GOT3 (cell line): ENCODE measurements at places on chromosomes 12 and 14.

DNA sequence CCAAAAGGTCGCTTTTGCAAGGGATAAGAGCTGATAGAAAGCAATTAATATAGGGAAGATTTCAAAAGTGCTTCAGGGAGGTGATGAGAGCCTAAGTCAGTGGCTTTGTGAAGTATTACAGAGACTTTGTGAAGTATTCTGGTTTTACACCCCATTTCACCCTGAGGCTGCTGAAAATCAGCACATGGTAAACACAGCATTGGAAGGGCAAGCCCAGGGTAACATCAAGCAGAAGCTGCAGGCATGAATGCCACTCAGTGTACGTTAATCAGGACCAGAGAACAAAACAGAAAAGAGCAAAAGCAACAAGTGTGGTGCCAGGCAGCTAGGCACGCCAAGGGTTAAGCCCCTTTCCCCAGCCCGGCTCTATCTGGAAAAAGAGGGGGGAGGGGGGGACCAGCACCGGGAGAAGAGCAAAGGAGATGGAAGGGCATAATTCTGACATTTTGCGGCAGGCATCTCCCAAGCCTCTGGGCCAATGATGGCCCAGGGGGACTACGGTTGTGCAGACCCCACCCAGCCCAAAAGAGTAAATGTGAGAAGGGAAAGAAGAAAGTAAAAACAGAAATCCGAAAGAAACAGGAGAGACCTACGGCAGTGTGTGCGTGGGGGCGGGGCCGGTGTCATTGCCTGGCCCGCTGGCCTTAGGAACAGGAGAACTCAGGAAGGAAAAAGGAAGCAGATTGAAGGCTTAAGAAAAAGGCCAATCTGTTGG lies 58.9 kb downstream of the DHRS2 start:
- DNase-seq: no peak

- DNase-seq: no peak
Observed at GRCh38 chr14:80055667-80056496, 155.4 kb downstream of the DIO2 start.

GRCh38 chr12:96033549-96034389 lies 1.6 kb downstream of the LTA4H start:
- no peak for DNase-seq

GRCh38 chr14:97594306-97594705 lies 797.1 kb downstream of the VRK1 start:
- no peak for DNase-seq

DNA sequence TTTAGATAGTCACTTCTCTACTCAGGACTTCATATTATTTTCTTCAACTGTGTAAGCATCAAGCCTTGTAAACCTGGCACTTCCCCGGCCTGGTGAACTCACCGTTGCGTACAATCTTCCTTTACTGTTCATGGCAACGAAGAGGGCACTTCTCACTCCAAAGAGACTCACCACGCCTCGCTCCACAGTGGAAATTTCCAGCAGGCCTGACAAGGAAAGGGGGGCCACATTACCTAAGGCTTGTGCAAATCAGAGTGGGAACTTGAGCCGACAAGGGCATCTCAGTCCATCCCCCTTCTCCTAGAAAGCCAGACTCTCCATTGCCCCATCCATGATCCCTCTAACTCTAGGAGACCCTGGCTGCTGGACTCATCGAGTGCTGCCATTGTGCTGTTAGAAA lies 1.6 kb downstream of the FGF6 start:
- DNase-seq: no peak
